ENCODE measurements at places on chromosomes 6 and 20. TPM values are rescaled to one million over a fixed set of nuclear protein-coding genes. Genes with fewer than 3 reads are reported as not detected.

BEND3 gene
- total RNA-seq, result 2.8 TPM

GRCh38 chr20:2653556-2654383 lies 1.3 kb downstream of the NOP56 start:
- peak; percentile 73 for DNase-seq

GRCh38 chr6:127533011-127533410 lies 13.9 kb upstream of the MTCL3 start:
- DNase-seq, result no peak

DNA sequence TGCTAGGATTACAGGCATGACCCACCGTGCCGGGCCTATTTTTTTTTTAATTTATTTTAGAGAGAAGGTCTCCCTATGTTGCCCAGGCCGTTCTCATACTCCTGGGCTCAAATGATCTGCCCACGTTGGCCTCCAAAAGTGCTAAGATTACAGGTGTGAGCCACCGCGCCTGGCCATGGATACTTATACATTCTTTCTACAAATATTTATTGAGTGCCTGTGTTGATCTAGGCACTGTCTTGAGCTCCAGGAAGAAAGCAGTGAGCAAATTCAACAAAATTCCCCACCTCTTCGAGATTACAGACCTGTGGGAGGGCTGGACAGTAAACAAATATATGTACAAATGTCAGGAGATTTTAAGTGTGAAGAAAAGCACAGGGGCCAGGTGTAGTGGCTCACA lies 37.9 kb downstream of the MGME1 start:
- DNase-seq, result no peak

GRCh38 chr6:54609981-54610380 lies 236.6 kb upstream of the FAM83B start:
- no peak for DNase-seq

DNA sequence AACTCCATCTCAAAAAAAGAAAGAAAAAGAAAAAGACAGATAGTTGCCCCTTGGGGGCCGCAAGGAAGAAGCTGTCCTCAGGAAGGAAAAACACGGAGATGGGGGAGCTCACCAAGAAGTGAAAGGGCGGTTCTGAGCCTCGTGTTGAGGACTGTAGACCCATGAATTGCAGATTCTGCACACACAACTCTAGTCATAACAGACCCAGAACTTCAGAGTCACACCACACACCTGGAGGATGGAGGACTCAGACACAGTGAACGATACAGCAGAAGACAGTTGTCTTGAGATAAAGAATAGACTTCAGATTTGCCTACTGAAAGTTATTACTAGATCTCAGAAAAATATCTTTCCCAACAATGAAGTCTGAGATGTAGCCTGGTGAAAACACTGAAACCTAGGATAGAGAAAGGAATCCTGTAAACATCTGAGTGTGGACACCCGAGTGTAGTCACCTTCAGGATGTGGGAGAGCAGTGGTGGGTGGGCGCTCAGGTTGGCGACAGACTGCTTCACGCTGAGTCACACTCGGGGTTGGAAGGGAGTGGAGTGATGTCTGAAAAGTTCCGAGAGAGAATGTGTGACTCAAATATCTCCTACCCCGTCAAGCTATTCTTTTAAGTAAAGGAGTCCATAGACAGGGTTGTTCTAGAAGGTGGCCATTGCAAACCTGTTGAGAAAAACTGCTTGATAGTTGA lies 88.1 kb downstream of the MAP3K4 start:
- no peak for DNase-seq

TAGAP gene
- total RNA-seq, result 9.2 TPM

SNAP91 gene
- total RNA-seq, result not detected

DNA sequence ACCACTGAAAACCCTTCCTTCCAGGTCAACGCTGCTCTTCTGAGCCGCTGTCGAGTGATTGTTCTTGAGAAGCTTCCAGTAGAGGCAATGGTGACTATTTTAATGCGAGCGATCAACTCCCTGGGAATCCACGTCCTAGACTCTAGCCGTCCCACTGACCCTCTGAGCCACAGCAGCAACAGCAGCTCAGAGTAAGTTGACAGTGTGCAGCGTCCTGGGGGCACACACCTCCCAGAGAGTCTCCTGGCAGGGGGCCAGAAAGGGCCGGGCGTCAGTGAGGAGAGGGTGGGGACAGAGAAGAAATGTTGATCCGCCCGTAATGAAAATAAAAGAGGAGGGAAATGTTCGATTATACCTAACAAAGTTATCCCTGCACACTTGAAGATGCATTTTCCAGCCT lies 5.0 kb downstream of the WRNIP1 start:
- no peak for DNase-seq

DNA sequence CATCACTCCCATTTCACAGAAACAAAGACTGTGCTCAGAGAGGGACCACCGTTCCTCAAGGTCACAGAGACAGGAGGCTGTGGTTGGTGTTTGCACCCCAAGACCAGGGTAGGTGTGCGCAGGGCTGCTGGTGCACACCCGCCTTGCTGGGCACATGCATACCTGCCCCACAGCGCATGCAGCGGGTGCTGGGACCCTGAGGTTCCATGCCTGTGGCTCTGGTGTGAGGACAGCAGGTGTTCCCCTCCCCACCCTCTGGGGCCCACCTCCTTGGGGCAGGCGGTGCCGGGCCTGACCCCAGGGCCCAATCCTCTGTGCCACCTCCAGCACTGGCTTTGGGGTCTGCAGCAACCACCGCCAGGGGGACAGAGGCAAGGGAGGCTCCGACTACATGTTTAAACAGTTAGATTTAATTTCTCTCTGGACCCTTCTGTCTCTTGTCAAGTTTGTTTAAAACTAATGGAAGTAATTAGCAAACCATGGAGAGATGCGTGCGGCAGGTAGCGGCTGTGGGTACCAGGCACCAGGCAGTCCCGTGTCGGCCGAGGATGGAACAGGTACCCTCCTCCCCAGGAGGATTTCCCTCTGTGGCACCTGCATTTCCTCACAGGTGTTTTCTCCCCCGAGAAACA lies 327.8 kb downstream of the TAF4 start:
- DNase-seq, result no peak

GRCh38 chr20:61925555-61926252 lies 140.0 kb downstream of the TAF4 start:
- DNase-seq, result peak; percentile 45

DNA sequence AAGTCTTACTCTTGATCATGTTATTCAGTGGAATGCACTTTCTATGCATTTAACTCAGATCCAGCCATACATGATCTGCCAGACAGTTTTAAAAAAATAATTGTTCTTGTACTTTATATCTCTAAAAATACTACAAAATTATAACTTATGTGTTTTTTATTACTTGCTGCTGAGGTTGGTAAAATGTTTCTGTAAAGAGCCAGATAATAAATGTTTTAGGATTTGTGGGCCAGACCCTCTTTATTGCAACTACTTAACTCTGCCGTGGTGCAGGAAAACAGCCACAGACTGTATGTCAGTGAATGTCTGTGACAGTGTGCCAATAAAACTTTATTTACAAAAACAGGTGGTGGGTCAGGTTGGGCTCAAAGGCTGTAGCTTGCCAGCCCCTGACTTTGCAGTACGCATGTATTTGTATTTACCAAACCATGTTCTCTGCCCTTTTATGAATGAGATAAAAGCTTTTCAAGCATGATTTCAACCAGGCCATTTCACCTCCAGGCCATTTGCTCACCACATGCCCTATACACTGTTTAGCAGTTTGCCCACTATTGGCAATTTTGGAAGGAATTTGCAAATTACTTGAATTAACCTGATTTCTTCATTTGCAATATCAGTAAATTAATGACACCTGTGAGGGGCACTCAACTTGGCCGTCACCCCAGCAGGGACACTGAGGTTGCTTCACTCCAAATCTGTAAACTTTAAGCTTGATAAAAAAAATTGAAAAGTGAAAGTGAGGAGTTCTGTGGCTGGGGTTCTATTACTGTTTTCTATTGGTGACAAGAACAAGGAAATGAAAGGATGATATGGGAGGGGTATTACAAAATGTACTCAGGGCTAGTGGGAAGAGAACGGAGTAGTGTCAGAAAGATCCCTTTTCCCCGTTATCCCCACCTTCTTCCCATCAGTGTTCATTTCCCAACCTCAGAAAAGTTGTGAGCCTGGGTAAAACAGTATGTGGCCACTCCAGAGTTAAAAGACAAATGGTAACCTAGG lies 133.4 kb downstream of the CEBPB start:
- DNase-seq, result no peak

DNA sequence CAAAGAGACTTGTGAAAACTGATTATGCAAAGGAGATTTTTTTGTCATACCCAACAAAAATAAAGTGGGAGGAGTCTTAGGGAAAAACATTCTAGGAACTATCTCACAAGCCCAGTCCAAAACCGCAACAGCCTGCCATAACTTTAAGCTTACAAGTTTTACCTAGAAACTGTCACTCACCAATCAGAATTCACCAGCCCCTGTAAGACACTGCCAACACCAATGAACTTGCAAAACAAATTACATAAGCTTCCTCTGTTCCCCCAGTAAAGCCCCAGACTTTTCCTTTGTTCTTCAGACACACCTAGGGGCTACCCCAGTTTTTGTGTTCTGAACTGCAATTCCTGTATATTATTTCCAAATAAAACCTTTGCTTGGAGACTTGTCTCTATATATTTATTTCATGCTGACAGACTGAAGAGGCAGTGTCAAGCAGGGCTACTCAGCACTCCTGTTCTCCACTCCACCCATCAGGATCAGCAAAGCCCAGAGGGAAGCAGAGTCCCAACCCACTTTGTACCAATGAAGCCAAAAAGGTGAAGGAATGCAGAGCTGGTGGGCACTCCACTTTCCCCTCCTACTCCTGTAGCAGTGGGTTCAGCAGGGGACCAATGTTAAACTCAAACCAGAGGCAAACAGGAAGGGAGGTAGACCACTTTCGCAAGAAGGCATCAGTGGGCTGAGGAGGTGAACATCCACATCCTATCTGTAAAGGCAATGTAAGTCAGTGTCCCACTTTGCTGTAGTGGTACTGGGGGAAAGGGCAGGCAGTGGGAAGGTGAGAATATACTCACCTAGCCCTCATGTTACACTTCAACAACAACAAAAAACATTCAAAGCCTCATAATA lies 142.5 kb upstream of the RUNX2 start:
- no peak for DNase-seq

DNA sequence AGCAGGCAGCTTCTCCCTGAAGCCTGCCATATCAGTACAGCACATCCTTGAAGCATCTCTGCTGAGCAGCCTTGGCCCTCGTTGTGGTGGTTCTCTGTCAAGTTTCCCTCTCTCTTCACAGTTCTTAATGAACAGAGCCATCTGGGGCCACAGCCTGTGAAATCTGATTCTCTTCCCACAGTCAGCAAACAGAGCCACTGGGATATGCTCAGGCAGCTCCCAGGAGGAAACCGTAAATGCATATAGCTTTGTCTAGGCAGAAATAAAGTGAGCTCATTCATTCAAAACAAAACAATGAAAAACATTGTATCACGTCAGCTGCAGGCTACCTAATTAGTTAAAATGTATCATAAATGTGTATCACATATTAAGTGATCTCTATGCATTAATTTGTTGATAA lies 80.3 kb downstream of the TBC1D7 start:
- no peak for DNase-seq

GRCh38 chr6:128079021-128079420 lies 178.2 kb upstream of the THEMIS start:
- no peak for DNase-seq

GRCh38 chr6:126721581-126722160 lies 381.8 kb downstream of the CENPW start:
- DNase-seq, result no peak

DNA sequence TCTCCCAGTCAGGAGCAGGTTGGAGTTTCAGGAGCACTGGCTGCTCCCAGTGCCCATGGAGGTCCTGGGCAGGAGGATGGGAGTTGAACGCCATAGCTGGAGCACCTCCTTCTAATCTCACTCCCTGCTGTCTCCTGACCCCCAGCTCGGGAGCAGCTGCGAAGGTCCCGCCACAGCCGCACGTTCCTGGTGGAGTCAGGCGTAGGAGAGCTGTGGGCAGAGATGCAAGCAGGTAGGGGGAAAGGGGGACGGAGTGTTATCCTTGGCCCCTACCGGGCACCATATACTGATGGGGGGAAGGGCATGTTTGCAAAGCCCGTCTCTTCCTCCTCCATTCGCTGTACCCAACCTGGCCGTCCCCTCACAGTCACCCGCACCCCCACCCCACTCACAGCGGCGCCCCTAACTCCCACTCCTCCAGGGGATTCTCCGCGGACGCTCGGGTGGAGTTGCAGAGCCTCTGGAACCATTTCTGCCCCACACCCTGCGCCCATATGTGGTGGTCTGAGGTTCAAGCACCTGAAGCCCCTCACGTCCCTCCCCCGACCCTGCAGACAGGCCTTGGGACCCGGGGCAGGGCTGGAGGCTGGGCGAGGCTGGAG lies 16.7 kb downstream of the HSPA12B start:
- no peak for DNase-seq

GRCh38 chr6:104633125-104633524 lies 226.6 kb downstream of the HACE1 start:
- DNase-seq, result no peak

- DNase-seq, result no peak
Observed at GRCh38 chr6:74128536-74128935, 432.5 kb downstream of the CD109 start.

- no peak for DNase-seq
Observed at GRCh38 chr6:166244353-166245045, 63.7 kb downstream of the PRR18 start.

CST2 gene
- not detected for total RNA-seq

BRD2 gene
- 388 TPM for total RNA-seq

GRCh38 chr20:32655903-32656512 lies 17.7 kb downstream of the C20orf203 start:
- no peak for DNase-seq

DNA sequence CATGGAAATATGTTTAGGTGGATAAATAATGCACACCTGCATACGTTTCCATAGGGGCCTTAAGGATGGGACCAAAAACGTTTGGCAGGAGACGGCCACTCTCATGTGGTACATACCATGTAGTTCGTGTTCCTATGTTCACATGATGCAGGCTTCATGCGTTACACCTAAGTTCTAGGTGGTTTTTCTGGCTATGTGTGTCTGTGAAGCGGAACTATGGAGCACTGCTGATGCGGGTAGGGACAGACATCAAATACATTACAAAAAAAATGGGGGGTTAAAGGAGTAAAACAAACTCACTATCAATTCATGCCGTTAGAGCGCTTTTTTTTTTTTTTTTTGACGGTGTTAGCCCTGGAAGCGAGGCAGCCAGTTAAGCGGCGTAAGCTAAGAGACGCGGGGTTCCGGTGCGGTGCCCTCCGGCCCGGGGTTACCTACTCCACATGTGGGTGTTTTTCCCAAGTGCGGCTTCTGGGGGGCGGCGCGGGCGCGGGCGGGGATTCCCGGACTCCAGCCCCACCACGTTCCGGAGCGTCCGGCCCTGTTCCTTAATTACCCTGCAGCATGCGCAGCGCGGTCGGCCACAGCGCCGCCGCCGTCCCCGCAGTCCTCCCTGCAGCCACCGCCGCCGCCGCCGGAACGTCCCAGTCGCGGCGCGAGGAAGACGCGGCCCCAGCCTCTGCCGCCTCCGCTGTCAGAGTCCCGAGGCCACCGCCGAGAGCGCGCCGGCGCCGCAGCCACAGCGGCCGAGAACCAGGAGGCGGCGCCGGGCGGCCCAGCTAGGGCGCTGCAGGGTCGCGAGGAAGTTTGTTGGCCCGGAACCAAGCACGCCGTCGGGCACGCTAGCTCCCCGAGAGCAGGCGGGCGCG lies 648 bp downstream of the COL19A1 start:
- DNase-seq, result peak; percentile 94

NRN1 gene
- 25.6 TPM for total RNA-seq

CDH26 gene
- total RNA-seq, result 8.3 TPM

MUCL3 gene
- 38.8 TPM for total RNA-seq

CGA gene
- not detected for total RNA-seq

- DNase-seq, result no peak
Observed at GRCh38 chr6:157983406-157984119, 1.9 kb downstream of the SYNJ2 start.
